ENCODE measurements at places on chromosomes 11 and 22. TPM values are rescaled to one million over a fixed set of nuclear protein-coding genes. Genes with fewer than 3 reads are reported as not detected.

Gene PMM1
- total RNA-seq = 4.0 TPM

Gene GAL3ST3
- not detected for total RNA-seq

Gene EMID1
- not detected for total RNA-seq

Gene MUC2
- not detected for total RNA-seq

Gene TPH1
- not detected for total RNA-seq

Gene TBC1D10A
- total RNA-seq = 7.8 TPM

Gene B3GAT1
- under 0.01 TPM for total RNA-seq

Gene H19
- total RNA-seq = 19.2 TPM
